AG10803 (cell line): ENCODE measurements at places on chromosomes 7 and 10.

GRCh38 chr7:4849390-4849789, 12.4 kb downstream of the PAPOLB start:
- peak; percentile 30 for DNase-seq

- DNase-seq, result peak; percentile 73
Observed at GRCh38 chr10:14601872-14602725, 172.6 kb downstream of the FAM107B start.

DNA sequence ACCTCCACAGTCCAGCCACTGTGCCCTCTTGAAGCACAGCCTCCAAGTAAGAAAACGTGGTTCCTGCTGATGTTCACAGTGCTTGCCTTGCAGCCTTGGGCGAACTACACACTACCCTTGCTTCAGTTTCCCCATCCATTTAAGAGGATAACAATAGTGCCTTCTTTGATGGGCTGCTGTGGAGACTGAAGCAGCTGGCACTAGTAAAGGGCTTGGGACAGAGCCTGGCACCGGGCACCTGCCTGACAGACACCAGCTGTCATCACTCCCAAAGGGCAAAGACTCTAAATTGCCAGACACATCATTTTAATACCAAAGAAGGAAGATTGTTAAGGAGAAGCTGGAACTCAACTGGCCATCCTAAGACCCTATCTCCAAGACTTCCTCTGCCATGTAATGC, 3.1 kb upstream of the C10orf90 start:
- no peak for DNase-seq

DNA sequence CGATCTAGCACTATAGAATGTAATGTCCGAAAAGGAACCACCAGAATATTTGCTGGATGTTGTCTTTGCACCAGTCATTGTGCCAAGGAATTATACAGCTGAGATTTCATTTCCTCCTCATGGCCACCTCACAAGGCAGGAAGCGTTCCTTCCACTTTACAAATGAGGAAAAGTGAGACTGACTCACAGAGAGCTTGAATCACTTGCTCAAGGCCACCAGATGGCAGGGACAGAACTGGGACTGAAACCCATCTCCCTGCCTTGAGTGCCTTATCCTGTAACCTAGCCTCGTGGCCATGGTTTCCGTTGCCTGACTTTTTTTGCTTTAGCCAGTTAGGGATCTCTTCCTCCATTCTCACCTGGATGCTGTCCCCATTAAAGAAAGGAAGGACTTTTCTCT, 44.7 kb upstream of the PDZD8 start:
- DNase-seq, result peak; percentile 49

DNA sequence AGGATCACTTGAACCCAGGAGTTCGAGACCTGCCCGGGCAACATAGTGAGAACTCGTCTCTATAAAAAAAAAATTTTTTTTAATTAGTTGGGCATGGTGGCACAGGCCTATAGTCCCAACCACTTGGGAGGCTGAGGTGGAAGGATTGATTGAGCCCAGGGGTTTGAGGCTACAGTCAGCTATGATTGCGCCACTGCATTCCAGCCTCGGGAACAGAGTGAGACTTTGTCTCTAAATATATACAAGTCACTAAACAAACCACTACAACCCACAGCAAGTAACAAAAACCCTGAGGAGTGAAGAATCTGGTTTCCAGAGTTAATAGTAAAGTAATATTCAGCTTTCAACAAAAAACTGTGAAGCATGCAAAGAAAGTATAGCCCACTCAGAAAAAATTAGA, 32.7 kb upstream of the HHEX start:
- DNase-seq, result no peak

- DNase-seq, result no peak
Observed at GRCh38 chr10:1264001-1264400, 207.8 kb downstream of the WDR37 start.

GRCh38 chr7:80942261-80943041, 23.6 kb upstream of the SEMA3C start:
- peak; percentile 99 for DNase-seq

- DNase-seq, result peak; percentile 7
Observed at GRCh38 chr10:19628767-19629560, 187.3 kb upstream of the PLXDC2 start.

DNA sequence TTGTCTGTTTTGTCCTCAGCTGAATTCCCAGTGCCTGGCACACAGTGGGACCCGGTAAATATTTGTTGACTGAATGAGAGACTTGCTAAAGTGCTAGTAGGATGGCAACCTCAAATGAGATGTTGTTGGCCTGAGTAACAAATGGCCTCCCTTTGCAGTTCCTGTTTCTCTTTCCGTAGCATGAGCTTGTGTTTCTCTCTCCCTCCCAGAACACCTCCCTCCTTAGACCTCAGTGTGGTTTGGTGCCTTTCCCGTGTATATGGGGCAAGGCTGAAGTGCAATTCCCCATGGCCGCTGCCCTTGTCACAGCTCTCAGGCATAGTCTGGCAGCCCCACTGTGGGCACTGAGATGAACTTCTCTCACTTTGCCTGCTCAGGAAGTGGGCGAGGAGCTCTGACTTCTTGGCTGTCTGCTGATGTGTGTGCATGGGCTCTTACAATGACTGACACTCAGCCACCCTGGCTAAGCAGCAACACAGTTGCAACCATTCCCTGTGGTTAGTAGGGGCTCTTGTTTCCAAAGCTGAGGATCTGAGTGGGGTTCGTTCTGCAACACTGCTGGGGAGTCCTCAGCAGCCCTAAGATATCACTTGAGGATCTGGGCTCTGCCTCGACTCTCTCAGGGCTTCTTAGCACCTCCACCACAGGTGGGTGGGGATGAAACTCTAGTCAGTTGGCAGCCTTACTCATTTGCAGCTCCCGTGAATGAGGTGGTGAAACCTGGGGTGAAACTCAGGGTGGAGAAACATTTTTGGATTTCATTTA, 136.1 kb downstream of the ICA1 start:
- no peak for DNase-seq

DNA sequence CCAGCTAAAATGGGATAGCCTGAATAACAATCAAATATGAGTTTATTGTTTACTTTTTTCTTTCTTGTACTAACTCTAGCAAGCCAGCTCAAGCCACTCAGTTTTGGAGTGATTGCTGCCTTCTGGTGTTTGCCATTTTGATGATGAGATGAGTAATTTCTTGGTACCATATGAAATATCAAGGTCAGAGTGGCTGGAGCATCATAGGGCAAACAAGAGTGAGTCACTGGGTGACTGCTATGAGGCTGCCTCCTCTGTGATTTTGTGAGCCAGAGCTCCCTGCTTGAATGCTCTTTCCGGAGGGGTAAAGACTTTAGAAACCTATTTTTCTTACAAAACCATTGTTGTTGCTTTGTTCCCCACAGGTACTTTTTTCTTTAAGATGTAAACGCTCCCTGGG, 295.6 kb downstream of the PRKG1 start:
- peak; percentile 59 for DNase-seq

DNA sequence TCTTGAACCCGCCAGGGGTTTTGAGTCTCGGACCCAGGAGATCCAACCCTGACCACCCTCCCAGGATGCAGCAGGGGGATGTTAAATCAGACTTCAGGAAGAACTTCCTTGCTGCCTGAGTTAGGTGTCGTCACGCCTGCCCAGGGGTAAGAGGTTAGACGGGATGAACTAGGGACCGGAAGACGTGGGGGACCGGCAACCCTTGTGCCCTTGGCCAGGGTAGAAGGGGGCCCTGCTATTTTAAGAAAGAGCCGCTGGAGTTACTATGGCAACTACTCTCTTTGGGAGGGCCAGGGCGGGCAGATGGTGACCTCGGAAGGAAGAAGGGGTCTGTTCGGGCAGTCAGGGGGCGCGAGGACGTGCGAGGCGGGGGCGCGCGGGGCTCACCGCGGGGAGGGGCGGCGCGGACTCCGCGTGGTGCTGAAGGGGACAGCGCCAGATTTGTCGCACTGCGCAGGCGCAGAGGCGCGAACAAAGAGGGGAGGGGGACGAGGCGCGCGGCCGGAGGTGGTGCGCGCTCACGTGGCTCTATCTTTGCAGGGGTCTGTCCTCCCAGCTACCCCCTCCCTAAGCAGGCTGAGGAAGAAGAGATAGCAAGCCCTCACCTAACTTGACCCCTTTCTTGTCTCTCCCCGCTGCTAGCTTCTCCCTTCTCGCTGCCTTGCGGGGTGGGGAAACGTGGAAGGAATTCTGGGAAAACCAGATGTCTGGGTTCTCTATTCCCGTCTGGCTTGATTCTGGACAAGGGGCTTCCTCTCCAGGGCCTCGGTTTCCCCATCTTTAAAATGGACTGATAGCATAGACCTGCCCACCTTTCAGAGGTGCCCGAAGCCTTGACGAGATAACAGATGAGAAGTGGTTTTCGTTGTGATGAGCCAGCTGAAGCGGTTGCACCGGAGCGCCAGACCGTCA, 940 bp upstream of the PSD start:
- no peak for DNase-seq

- DNase-seq, result no peak
Observed at GRCh38 chr10:14555807-14556206, 218.9 kb downstream of the FAM107B start.

DNA sequence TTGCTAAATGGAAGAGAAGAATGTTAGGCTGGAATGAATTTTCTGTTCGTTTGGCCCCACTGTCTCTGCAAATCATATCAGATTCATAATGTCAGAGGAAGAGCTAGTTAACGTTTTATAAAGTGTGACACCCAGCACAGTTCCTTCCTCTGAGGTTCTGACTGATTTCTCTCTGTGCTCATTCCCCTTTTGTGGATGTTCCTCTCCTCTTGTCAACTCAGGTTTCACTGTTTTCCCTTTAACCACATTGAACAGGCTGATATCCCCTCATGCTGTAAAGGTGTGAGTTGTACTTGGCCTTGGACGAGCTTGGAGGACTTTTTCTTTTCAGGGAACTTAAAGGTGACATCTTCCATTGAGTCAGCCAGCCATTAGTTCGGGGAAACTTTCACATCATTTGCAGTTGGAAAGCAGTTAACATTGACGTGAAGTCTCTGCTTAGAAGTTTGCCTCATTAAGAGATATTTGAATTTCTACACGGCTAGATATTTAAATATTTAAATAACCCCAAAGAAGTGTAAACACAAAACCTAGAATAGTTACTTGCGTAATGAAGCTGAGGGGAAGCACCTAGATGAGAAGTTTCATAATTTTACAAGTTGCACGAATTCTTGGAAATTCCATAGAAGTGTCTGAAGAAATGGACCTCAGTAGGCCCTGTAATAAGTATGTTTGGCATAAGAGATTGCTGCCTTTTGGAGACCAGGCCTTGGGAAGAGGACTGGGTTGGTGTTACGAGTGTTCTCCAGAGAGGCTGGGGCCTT, 101.5 kb upstream of the EGR2 start:
- DNase-seq, result no peak

GRCh38 chr7:132685277-132685676, 109.0 kb upstream of the PLXNA4 start:
- no peak for DNase-seq

- DNase-seq, result peak; percentile 56
Observed at GRCh38 chr7:78232806-78233205, 434.2 kb downstream of the PHTF2 start.

DNA sequence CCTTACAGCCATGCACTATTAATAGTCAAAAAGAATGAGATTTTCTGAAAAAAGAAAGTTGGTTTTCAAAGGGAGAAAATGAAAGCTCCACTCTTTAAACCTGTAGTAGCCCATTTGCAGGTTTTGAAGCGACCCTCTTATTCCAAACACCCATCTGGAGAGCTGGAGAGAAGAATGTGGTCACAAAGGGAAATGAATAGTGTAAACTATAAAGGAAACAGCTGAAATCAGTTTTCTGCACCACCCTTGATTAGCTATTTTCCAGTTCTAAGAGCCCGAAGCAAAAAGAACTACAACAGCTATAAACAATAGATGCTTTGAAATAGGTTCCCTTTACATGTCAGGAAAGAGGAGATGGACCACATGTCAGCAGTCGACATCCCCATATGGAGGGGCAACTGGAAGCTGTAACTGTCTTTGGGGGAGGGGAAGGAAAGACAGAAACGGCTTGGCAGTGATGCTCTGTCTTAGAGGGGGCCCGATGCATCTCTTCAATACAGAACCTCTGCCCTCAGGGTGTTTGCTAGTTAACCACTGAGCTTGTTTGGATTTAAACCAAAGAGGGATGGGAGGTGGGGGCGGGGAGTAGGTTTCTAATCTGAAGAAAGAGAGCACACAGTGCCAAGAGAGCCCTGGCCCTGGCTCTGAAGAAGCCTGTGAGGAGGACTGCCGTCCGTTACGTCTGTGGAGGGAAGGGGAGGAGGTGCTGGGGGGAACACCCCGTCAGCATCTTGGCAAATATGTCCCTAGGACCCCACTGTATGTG, 55.3 kb downstream of the CPVL start:
- DNase-seq, result no peak

DNA sequence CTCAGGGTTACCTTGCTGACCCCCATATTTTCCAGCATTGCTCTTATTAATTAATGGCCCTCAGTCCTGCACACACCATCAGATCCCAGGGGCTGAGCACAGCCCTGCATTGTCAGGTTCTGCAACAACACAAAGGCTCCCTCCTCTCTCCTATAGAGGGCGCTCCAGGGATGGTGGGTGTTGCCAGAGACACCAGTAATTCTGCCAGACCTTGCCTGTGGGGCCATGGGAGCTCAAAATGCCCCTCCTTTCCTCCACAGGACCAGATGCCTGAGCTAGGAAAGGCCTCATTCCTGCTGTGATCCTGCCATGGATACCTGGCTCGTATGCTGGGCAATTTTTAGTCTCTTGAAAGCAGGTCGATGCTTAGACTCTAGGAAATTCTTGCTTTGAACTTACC, 42.8 kb upstream of the PRSS58 start:
- DNase-seq, result no peak

DNA sequence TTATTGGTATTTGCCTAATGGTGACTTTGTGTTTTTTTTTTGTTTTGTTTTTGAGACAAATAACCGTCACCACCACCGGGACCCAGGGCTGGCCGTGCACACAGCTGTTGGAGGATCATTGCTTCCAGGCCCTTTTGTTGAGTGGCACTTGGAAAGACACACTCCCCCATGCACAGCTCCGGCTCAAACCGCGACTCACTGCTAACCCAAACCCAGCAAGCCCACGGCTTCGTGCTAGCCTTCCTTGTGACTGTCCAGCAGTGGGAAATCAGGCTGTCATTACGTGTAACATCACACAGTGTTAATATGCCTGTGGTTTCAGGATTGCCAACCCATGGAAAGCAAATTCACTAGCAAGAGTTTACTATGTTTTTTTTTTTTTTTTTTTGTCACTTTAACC, 17.4 kb downstream of the BNIP3 start:
- no peak for DNase-seq

DNA sequence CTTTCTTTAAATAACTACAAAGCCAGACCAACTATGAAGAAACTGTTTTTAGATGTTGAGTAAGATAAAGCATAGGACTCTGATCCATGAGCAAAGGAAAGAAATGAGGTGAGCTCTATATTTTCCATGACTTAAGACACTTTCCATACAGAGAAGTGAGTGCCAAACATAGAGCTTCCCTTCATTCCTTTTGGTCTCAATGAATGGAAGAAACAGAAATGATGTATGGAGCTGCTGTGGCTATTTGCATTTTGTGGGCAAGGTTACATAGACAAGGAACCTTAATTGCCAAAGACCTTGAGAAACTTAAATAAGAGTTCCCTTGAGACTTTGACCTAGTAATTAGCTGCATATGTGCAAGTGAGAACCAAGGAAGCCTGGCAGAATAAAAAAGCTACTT, 1152.2 kb downstream of the XPNPEP1 start:
- DNase-seq, result peak; percentile 46

GRCh38 chr7:48528646-48529045, 357.4 kb downstream of the ABCA13 start:
- no peak for DNase-seq
